NCI-H460 (cell line): ENCODE measurements at places on chromosomes 3 and 15.

DNA sequence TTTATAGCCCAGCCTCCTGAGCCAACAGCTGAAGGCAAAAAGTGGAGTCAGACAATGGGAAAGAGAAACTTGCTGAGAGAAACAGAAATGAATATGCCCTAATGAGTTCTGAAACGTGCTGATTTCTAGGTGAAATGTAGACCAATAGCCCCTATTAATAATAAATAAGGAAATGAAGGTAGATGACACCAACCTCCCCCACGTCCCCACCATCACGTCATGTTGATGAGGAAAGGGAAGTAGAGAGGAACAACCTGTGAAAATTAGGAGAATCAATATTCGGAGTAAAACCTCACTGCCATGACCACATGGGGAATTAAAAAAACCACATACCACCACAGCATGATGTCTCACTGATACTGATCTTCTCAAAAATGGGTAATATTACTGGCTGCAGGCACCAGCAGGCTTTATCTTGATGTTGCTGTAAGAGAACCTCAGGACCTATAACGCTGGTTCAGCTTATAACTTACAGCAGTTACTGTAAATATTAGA, 64.0 kb downstream of the KAT2B start:
- no peak for DNase-seq

DNA sequence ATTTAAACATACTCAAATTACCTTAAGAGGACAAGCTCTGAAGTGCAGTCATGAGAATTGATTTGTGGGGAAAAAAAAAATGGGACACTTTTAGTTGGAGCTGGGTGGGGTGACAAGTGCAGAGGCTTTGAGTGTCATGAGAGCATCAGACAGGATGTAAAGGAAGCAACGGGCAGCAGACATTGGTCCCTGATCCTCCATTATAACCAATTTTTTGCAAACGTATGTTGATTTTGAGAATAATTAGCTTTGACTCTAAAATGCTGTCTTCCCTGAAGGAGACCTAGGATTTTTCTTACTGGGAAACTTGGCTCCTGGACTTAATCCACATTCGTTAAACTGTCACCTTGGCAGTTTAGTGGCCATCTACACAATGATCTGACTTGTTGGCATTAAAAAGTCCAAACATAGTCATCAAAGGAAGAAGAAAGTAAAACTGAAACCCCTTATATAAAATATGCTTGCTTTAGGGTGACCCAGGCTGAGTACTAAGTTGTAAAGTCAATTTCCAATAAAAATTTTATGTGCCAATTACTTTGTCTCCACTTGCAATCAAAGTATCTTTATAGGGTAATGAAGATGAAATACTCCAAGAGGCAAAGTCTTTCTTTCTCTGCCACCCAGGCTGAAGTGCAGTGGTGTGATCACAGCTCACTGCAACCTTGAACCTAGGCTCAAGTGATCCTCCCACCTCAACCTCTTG, 45.6 kb downstream of the BCL2L10 start:
- no peak for DNase-seq

GRCh38 chr3:165192610-165193192, 3.5 kb downstream of the SLITRK3 start:
- no peak for DNase-seq

- no peak for DNase-seq
Observed at GRCh38 chr3:174596447-174596982, 262.6 kb upstream of the NAALADL2 start.

DNA sequence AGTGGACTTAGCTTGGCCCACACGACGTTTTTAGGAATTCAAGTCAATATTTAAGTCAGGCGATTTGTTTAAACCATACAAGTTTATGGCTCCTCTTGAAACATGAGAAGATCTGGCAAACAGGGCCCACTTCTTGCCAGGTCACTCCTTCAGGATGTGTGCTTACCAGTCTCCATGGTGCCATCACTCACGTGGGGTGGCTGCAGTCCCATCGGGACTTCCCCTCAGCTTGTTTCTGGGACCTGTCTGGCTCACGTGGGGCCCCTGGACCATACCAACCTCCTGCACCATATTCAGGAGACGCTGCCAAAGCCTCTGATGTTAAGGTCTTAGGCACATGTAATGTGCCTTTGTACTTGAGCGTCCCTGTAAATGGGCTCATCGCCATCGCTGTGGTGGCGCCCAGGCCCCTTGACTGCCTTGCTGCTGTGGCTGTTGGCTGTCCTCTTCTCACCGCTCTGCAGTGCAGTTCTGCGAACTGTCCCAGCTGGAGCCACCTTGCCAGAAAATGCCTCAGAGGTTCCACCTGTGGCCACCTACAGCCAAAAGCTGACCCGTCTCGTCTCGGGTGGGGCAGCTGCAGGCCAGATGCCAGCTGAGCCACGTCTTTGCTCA, 8.9 kb downstream of the MCM2 start:
- no peak for DNase-seq
